Mammary epithelial cell (primary cell): ENCODE measurements at places on chromosomes 13 and 19. TPM values are rescaled to one million over a fixed set of nuclear protein-coding genes. Genes with fewer than 3 reads are reported as not detected.

The ZNF208 gene
- total RNA-seq, result not detected in 2 replicates

GRCh38 chr13:63048653-63049052 is 1633.0 kb upstream of the PCDH20 start:
- no peak for DNase-seq

DNA sequence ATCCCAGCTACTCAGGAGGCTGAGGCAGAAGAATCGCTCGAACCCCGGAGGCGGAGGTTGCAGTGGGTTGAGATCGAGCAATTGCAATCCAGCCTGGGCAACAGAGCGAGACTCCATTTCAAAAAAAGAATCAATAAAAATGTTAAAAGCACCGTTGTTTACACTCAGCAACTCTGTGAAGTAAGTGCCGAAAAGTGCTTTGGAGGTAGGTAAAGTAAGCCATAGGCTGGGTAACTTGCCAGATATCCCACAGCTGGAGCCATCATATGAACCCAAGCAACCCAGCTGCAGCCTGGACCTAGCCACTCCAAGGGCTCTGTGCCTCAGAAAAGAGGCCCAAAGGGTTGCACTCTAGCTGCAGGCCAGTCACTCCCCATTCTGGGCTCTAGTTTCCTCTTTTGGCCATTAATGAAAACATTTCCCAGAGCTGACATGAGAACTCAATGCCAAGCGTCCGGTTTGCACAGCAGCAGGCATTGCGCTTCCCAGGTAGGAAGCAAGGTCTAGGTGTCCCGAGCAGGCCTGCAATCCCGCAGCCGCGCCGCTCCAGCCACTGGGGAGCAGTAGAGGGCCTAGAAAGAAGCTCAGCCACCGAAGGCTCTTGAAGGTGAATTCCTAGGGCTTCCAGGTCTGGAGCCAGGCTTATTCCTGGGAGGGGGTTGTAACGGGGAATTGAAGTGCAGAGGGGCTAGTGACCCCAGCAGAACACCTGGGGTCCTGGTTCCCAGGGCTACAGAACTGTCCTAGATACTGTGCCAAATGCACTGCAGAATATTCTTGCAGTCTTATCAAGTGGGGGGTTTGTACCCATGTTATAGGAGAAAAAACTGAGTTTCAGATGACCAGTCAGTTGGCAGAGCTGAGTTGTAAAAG is 4.1 kb upstream of the CD79A start:
- DNase-seq, result peak; percentile 77

The ZNF383 gene
- total RNA-seq, result 6.2 TPM

DNA sequence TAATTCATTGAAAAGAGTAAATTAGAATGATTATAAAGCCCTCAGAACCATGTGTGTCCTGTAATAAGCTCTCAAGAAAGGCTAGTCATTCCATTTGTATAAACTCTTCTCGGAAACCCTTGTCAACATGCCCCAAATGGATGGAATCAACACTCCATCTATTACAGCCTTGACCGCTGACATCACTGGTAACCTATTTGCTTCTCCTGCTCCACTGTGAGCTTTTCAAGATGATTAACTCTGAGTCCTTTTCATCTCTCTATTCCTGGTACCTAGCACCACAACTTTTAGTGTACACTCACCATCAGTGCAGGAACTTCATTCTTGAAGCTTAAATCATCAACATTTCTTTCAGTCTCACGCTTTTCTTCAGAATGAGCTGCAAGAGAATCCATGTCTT is 612.0 kb downstream of the DCT start:
- DNase-seq, result no peak

The CLC gene
- total RNA-seq, result not detected

GRCh38 chr19:38744874-38745273 is 600 bp upstream of the CAPN12 start:
- DNase-seq, result peak; percentile 0

The PRODH2 gene
- not detected for total RNA-seq

GRCh38 chr19:43883864-43884263 is 51.2 kb downstream of the ZNF45 start:
- DNase-seq, result no peak

GRCh38 chr19:46759817-46760333 is 13.6 kb upstream of the STRN4 start:
- peak; percentile 59 for DNase-seq

The VSTM2B gene
- total RNA-seq, result not detected

The SSBP4 gene
- 24.9 and 34.0 TPM in 2 replicates for total RNA-seq

The ZNF599 gene
- 5.7 TPM for total RNA-seq

The KLK14 gene
- 0.64 and 0.80 TPM in 2 replicates for total RNA-seq

GRCh38 chr19:32223595-32224370 is 121.6 kb upstream of the ZNF507 start:
- peak; percentile 6 for DNase-seq

DNA sequence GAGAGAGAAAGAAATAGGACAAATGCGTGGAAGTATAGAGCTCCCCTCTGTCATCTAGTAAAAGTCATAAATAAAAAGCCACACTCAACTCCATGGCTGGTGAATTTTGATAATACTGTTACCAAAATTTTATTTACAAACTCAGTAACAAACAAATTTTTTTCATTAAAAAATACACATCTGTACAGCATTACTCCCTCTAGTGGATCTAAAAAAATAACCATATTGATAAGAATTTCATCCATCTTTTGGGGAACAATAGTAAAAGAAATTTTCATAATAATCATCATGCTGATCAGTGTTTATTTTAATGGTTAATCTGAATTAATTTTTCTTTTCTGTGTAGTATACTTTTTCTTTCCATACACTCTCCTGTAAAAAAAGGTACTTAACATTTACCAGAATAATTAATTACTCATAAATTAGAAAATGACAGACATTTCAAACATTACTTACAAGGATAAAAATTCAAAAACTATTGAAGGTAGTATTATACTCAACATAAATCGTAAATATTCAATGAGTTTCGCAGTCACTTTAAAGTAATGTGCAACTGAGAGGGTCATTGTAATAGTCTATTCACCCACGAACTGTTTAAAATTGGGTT is 173.5 kb upstream of the LSM14A start:
- DNase-seq, result no peak

GRCh38 chr19:36115453-36116343 is at the start of gene TBCB:
Gene TBCB (plus strand): TSS chr19:36115468. CDS start chr19:36115561, 93 bp downstream.
- DNase-seq, result no peak

GRCh38 chr13:32019612-32020233 is 11.9 kb upstream of the FRY start:
- peak; percentile 30 for DNase-seq

GRCh38 chr13:105569816-105570215 is 965.6 kb downstream of the EFNB2 start:
- no peak for DNase-seq

The ZNF844 gene
- total RNA-seq, result 4.2 TPM

The CD37 gene
- total RNA-seq, result not detected

DNA sequence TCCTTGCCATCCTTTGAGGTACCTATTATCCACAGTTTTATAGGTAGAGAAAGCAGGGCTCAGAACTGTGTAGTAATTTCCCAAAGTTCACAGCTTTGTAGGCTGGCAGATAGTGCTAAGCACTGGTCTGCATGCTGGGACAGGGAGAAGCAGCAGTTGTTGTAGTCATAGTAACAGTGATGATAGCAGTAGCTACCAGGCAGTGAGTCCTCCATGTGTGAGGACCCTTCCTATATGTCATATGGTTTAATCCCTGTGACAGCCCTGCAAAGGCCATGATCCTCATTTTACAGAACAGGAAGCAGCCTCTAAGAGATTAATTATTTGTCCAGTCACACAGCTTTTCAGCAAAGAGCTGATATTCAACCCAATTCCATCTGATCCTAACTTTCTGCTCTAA is 21.0 kb downstream of the SERP2 start:
- DNase-seq, result no peak

The DOCK6 gene
- 53.6 and 64.0 TPM in 2 replicates for total RNA-seq

DNA sequence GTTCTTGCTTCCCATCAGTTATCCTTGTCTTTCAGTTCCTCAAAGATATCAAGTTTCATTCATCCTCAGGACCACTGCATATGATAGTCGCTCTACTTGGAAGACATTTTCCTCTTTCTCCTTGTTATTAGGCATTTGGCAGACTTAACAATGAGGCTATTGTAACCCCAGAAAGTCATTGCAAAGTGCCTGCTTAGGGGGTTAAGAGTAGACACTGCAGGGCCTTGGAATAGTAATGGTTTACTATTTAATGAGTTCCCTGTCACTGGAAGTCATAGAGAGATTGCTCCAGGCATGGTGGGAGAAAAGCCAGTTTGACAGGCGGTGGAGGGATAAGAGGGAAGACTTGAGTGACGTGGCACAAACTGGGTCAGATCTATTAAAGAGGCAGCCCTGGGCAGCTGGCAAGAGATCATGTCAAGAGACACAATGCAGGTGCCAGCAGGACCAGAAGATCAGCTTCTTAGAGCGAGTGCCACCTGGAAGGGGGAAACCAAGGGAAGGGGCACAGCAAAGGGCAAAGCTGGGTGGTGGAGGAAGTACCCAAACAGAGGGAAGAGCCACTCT is 16.8 kb upstream of the CPB2 start:
- DNase-seq, result no peak

The SOX1 gene
- not detected for total RNA-seq

GRCh38 chr19:43430142-43430710 is 15.5 kb downstream of the TEX101 start:
- no peak for DNase-seq

- no peak for DNase-seq
These were observed 1.4 kb upstream of the BST2 start for GRCh38 chr19:17406887-17407196.

- no peak for DNase-seq
These were observed 112.9 kb downstream of the GPC6 start for GRCh38 chr13:93339550-93339949.

DNA sequence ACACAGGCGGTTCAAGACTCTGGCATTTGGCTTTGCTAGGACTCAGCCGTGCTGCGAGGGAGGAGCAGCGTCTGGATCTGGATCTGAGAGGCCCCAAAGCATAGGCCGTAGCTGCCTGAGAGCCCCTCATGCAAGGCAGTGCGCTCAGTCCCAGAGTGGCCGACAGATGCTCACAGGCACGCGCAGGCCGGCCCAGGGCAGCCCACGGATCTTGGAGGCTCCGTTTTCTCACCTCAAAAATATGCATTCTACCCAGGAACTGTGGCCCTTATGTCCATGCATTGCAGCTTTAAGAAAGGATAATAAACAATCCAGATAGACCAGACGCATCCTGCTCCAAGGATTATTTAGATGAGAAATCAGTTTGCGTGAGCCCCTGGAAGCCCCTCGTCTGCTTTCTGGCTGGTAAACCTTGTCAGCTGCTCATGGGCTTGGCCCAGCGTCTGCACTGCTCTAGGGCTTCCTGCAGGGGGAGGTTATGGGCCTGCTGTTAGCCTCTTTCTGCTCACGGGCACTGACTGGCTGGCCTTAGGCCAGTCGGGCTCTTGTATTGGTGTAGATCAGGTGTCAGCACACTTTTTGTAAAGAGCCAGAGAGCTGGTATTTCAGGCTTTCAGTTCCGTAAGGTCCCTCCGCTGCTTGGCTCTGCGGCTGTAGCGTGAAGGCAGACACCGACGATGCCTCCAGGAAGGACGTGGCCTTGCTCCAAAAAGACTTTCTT is 24.2 kb downstream of the TEX29 start:
- DNase-seq, result no peak

GRCh38 chr19:12779162-12779993 is 4.0 kb upstream of the HOOK2 start:
- DNase-seq, result peak; percentile 32

DNA sequence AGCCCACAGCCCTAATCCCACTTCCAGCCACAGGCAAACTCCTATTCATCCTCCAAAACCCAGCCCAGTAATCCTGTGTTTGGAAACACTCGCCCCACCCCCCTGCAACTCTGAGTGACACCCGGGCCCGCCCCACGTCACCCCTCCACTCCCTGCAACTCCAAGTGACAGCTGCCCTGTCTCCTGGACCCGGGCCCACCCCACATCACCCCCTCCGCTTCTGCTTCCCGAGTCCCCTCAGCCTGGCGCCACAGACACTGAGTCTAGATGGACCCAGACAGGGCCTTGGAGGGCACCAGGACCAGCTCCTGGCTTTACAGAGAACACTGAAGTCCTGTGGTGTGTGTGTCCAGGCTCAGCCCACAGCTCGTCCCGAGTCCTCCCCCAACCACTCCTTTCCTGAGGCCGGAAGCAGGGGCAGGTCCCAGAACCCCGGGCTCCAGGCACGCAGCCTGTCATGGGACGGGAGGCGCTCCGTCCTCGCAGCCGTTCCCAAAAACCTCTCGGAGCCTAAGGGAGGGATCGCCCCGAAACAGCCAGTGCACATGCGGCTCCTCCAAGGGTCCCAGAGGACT is 7.7 kb downstream of the REXO1 start:
- DNase-seq, result no peak

DNA sequence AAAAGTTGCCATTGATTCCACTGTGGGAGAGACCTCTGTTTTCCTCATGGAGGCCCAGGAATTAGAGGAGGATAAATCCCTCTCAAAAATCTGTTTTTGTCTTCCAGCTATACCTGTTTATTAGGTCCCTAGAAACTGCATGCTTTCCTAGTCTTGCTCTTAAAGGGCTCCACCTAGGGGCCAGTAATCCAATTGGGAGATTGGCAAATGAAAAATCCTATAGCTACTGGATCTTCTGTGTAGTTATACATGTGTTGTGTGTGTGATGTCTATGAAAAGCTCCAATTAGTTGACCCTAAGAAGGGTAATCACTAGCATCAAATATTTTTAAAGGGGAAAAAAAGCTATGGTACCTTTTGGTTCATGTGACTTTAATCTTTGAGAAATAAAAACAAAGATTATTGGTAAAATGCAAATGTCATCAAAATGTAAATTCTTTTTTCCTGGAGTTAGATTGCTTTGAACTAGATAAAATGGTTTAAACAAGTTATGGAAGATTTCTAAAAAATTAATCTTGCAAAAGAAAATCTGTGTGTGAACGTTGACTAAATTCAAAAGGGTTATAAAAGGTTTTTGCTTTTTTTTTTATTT is 63.4 kb upstream of the C1QTNF9B start:
- peak; percentile 47 for DNase-seq

DNA sequence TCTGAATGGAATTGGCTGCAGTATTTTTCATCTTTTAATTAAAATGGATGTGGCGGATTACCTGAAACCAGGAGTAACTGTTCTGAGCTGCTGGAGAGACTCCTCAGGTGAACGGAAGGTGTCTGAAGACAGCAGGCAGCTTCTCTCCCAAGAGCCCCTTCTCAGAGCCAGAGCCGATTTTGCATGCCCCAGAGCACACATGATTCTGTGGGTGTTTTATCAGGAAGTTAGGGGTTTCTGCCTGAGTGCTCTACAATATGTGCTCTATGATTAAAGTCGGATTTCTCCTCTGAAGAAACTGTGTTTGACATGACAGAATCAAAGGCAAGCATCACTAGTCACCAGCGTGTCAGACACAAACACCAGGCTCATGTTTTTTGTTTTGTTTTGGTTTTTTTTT is 60.7 kb upstream of the MCF2L start:
- no peak for DNase-seq

DNA sequence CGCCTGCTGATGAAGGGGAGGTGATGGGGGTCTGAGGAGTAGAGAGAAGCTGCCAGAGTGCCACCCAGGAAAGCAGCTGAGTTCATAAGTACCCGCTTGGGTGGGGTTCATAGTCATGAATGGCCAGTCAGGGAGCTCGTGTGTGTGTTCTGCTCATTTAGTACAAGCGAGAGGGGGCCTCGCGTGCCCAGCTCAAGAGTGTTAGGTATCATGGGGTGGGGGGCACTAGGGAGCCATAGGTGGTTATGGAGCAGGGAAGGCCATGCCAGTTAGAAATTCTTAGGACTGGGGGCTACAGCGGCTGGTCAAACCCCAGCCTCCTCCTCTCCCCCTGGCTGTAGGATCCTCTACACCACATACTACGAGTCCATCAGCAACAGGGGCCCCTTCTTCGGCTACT is 46.8 kb downstream of the CD320 start:
- DNase-seq, result no peak

The CA11 gene
- total RNA-seq, result 3.5 TPM
